ENCODE measurements at places on chromosomes 12 and 14.

GRCh38 chr12:5723711-5724252 lies 221.3 kb downstream of the ANO2 start:
- no peak for DNase-seq

- no peak for DNase-seq
Observed at GRCh38 chr12:52137746-52138145, 54.1 kb downstream of the KRT80 start.

DNA sequence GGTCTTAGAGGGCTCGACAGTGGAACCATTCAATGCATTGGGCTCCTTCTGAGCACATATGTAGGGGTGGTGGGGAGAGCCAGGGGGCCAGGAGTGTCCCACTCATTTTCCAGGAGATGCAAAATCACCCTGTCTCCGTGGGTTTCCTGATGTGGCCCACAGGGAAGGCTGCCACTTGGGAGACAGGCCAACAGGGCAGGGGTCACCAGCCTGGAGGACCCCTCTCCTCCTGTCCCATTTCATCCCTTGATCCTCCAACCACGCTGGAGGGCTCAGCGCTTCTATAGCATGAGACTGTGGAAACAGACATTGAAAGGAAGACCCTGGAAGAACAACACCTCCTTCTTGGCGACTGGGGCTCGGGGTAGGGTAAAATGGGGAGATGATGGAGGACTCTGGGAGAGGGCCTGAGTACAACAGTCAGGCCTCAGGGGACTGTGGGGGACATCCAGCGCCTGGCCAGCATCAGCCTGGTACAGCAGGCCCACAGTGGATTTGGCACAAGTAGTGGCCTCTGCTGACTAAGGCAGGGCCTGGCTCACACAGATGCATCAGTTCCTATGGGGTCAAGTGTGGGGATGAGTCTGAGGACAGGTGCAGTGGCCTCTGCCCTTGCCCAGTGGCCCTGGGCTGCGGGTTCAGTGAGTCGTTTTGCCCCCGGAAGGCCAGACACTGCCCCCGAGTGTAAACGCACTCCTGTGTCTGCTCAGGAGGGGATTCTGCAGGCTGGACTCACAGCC lies 68.0 kb downstream of the PRIMA1 start:
- no peak for DNase-seq

DNA sequence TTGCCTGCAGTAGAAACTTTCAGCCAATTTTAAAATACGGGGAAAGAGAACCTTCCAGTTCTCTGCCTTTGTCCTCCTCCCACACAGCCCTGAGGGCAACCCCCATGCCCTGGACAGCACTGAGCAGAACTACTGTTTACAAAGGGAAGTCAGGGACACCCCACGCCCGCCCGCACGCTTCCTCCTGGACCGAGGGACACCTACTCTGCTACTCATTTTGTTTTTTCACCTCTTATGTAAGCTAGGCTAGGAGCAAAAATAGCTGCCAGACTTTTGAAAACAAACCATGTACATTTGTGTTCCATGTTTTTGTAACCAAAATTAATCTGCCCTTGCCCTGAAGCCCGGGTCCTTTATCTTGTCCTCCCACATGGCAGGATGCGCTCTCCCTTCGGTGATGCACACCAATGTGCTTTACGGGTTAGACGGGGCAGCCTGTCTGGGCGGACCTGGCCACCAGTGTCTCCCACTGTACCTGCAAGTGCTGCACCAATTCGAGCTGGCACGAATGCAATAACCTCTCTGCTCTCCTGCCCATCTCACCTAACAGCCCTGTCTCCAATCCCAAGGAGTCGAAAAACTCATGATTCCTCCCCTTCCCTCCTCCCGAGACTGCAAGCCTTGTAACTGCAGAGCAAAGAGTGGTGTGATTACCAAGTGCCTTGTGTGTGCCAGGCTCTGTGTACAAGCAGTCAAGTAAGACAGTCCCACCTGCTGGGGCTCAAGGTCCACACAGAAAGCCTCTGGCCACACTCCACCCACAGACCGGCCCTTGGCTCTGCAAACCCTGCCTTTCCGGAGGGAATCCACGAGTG lies 85.2 kb downstream of the CCDC88C start:
- DNase-seq, result no peak

- DNase-seq, result no peak
Observed at GRCh38 chr12:96698521-96698920, 208.5 kb upstream of the NEDD1 start.

DNA sequence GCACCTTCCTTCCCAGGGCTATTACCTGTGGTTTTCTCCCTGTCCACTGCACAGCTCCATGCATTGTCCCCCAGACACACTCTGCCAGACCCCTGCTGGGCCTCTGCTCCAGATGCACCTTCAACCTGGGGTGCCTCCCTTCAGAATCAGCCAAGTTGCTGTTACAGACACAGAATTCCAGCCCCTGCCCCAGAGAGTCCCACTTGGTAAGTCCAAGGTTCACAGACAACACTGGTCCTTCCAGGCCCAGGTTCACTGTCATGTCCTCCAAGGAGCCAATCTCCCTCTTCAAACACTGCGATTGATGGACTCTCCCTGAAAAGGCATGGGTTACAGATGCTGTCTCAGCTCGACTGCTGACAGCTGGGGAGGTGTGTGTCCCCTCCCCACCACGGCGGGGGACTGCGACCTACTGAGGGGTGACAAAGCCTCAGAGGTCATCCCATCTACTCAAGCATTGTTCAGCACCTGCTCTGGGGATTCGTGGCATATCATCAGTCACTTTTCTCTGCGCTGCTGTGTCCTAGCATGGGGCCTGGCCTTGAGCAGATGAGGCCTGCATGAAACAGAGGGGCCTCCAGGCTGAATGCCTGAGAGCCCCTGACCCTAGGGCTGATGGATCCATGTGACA lies 24.3 kb downstream of the CALM1 start:
- no peak for DNase-seq

Measured in T-helper 22 cell (primary cell).